ENCODE measurements at places on chromosomes 11 and 22.

GRCh38 chr11:45158210-45158731 lies 11.8 kb downstream of the PRDM11 start:
- DNase-seq: no peak

GRCh38 chr22:35544189-35544588 lies 3.6 kb downstream of the RASD2 start:
- DNase-seq: no peak

DNA sequence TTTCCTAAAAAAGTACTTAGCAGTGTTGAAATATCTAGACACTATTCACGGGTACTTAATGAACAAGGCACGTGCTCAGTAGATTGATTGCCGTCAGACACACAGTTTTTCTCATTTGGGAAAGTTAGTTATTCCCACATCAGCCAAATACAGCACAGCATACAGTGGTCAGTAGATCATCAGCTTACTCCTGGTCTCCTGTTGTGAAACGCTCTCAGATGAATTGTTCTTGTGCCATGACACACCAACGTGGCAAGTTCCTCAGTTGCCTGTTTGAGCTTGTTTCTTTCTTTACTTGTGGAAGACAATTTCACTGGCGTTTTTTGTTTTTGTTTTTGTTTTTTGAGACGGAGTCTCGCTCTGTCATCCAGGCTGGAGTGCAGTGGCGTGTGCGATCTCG lies 8.6 kb downstream of the TAB1 start:
- no peak for DNase-seq

GRCh38 chr11:117423046-117423575 lies 95.5 kb downstream of the CEP164 start:
- no peak for DNase-seq

- DNase-seq: no peak
Observed at GRCh38 chr11:1567721-1568100, 4.4 kb downstream of the DUSP8 start.

DNA sequence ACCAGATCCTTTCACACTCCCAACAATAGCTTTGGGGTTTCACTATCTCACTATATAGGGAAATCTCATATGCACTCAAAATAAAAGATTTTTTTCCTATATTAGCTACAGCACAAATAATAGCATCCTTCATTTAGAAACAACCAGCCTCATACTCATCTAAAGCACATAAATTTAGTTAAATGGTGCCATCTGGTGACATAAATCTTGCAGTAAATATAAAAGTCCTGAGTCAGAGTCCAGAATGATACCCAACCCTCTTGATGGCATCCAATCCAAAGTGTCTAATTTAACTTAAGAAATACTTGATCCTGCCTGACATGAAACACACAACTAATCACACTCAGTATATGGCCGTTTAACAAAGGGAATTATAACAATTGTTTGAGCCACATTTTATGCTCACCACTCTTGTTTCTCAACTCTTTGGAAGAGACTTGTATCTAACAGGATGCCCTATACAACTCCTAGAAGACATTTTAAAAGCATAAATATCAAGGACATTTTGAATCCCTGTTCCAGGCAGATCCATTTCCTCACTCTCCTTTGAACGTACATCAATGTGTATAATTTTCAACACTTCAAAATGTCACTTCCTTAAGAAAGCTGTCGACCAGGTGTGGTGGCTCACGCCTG lies 36.2 kb downstream of the DLG2 start:
- DNase-seq: peak; percentile 34

DNA sequence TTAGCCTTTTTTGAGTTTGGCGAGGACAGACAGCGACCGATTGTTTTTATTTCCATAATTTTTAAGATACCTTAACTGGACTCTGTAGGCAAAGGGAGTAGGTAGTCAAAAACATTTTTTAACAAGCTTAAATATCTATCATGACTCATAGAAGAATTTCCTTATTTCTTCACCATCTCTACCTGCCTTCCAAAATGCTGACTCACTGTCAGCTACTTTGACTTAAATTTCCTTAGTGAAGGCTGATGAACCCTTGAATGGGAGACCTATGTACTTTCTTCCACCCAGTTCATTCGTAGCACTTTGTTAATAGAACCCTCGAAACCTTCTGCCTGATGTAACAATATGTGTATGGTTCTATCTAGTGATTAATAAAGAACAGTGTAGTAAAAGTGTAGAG lies 1.1 kb upstream of the MTMR2 start:
- DNase-seq: no peak

DNA sequence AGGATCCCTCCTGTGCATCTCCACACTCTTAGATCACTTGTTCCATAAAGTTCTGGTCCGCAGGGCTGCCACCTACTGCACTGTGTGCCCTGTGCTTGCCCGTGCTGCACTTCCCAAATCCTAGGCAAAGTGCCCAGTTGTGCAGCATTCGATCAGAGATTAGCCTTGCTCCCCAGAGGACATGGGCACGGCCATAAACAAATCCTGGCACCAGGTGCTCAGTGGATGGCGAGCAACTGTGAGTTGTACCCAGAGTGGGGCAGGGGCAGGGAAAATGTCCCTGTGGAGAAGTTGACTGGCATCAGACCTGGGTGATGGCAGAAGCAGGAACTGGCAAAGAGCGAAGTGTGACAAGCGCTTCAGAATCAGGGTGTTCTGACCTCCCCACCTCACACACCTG lies 4.7 kb downstream of the FADS2 start:
- DNase-seq: no peak

GRCh38 chr11:86243396-86243795 lies 1.2 kb upstream of the EED start:
- no peak for DNase-seq

DNA sequence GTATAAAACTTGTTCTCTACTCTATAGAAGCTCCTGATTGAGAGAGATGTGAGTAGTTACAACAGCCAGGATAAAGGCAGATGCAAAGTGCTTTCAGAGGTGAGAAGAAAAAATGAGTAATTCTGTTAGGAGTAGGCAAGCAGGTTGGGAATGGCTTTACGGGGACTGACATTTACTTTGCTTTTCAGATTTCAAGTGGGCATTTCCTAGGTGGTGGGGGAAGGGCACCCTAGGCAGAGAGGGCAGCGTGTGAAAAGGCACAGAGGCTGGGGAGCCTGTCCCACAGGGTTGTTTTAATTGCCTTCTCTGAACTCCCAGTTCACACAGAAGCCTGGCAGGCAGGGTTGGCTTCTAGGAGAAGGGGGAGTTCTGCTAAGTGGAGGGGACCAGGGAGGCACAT lies 106.5 kb downstream of the NAV2 start:
- no peak for DNase-seq

DNA sequence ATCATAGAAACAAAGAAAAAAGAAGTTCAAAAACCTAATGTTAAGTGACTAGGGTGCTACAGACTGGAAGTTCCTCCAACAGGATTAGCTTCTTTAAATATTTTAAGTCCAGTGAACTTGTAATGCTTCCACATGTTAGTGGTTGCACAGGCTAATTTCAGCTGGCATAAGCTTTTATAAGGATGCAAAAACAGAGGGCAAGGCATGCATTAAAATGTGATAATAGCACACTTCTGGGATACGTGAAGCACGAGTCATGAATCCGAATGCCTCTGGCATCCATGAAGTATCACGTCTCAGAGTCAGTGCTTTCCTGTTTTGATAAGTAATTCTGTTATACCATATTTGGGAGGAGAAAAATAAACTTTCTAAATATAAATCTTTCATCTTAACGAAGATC lies 106.8 kb downstream of the DCDC1 start:
- DNase-seq: no peak

DNA sequence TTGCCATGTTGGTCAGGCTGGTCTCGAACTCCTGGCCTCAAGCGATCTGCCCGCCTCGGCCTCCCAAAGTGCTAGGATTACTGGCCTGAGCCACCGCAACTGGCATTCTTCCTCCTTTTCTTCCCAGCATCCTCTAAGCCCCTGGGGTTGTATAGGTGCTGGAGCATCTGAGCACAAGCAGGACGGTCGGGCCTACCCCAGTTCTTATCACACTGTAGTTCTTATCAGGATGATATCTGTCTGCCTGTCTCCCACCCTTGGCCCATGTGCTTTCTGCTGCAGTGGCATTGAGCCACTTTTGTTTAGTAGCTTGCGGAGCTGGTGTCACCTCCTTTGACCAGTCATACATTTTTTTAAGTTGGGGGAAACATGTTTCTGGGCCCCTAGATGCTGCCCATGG lies 1.9 kb downstream of the RHOD start:
- no peak for DNase-seq

DNA sequence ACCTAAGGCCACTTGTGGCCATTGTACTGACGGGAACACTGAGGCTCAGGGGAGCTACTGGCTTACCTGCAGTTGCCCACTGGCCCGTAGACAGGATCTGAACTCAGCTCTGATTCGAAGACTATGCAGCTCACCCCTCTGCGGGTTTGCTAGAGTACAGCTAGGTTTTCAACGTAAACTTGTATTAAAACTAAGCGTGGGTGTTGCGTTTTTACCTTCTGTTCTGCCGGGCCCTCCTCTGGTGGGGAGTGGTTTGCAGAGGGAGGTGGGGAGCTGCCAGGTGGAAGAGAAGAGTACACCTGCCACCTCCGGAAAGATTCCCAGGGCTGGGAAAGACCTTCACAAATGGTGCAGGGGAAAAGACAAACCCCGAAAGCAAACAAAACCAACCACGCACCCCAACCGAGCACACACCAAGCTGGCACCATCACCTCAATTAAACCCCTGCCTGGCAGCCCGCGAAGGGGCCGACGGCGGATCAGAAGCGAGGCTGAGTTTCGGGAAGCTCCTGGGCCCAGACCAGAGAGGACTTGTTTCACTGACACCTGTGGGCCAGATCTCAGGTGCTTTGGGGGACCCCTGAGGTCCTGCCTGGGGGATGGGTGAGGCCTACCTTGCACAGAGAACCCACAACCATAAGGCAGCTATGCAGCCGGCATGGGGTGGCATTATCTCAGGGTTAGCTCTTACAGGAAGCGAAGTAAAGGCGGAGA lies 37.7 kb downstream of the SHISAL1 start:
- DNase-seq: no peak

Data from AG08396 (cell line).